Epithelial cell of esophagus (primary cell): ENCODE measurements at places on chromosomes 6 and 20.

- no peak for DNase-seq
These were observed 7.0 kb downstream of the COX7A2 start for GRCh38 chr6:75236630-75237029.

DNA sequence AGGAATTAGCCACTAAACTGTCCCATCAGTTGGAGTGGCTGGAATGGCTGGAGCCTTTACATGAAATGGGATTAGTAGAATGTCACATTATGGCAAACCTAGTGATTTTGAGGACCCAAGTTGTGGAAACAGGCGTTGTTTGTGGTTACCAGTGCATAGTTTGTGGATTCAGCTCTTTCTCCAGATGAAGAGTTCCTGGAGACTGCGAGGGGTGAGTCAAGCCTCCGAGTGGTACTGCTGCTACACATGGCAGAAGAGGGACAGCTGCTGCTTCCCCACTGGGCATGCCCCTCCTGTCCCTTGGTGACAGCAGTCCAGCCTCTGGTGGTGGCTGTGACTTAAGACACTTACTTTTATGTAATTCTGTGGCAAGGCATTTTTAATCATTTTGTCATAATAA is 94.2 kb upstream of the SCP2D1 start:
- DNase-seq = no peak

GRCh38 chr6:146701632-146702031 is 102.9 kb downstream of the ADGB start:
- no peak for DNase-seq

DNA sequence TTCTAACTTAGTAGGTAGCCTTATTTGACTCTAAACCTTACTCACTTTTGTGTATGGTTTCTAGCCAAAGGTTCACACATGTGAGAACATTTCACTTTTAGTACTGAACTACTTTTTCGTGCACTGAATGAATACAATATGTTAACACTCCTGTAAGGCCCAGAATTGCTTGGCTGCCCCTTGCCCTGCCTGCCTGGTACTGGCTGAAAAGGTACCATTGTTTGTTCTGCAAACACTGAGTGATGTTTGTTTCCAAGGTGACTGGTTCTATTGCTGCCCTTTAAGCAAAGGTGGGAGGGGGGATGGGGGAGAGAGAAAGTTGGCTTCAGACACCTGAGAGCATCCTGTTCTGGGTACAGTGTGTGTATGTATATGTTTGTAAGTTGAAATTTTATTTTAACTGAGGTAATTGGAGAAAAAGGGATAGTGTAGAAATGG is 31.2 kb downstream of the RREB1 start:
- no peak for DNase-seq
